ENCODE measurements at places on chromosomes 6 and 20.

- DNase-seq = no peak
Measured at GRCh38 chr6:4381381-4381780, 246.0 kb upstream of the ECI2 start.

- no peak for DNase-seq
Measured at GRCh38 chr6:142225115-142225514, 76.7 kb upstream of the ADGRG6 start.

- peak; percentile 83 for DNase-seq
Measured at GRCh38 chr6:154161689-154162088, 122.6 kb downstream of the OPRM1 start.

DNA sequence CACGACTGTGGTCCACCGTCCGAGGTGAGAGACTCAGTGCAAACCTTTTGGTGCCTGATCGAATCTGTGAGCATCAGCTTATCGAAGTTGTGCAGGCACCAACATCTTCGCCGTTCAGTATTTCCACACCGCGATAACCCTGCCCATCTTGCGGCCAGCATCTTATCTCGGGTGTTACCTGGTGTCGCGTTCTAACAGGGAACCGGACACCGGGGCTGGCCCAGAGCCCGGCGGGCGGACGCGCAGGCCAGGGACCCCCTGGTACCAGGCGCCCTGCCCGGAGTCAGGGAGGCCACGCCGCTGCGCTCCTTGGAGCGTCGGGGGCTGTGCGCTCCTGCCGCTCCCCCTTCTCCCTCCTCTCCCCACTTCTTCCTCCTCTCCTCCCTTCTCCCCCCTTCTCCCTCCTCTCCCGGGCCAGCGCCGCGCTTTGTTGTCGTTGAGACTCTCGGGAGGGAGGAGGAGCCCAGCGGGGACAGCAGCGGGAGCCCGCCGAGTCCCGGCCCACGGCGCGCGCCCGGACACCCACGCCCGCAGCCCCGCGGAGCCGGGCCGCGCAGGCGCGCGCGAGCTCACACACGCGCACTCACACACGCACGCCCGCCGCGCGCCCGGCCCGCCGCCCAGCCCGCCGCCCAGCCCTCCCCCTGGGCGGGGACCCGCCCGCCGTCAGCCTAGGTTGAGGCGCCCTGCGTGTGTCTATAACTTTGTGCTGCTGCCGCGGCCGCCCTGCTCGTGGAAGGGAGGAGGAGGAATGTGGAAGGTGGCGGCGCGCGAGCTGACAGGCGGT lies 1.4 kb upstream of the FOXO3 start:
- peak; percentile 86 for DNase-seq

DNA sequence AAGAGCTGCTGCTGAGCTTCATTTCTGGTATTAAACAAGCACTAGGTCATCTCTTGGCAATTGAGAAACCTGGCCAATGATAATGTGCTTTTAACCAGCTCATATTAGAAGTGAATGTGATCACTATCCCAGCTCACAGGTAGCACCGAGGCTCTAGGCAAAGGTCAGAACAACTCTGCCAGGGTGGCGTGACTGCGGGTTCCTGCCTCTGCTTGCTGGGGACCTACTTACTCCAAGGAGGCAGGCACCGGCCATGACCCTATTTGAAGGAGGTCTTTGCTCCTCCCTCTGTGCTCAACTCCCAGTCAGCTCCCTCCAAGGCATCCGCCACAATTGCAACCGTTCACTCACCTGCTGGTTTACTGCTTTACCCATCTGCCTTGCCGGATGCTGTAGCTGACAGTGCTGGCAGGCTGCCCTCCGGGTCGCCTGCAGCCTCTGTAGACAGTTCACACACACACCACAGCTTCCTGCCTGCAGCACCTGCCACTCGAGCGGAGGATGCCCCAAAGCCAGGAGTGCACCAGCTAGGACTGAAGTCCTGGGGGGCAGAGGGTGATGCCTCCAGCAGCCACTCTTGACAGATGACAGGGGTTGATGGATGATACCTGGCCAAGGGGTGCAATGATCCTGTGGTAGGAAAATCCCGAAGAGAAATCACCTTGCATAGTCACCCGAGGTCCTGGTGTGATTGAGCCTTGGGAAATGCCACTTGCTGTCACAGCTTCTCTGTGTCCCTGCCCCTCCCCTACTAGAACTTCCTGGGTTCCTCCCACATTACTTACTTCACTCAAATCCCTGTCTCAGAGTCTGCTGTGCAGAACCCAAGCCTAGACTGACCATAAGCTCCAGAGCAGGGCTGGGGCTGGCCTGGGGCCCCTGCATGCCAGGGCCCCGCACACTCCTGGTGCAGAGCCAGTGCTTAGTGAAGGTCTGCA lies 8.8 kb upstream of the VSX1 start:
- peak; percentile 98 for DNase-seq

DNA sequence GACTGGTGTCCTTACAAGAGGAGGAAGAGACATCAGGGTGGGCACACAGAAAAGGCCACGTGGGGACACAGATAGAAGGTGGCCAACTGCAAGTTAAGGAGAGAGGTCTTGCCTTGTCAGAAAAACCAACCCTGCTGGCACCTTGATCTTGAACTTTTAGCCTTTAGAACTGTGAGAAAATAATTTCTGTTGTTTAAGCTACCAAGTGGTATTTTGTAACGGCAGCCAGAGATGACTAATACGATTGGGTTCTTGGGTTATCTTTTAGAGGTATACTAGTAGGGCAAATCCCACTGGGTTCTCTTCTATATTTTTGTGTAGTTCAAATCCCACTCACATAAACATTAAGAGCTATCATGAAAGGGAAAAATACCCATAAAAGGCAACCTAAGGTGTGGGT lies 31.9 kb upstream of the ZBTB24 start:
- no peak for DNase-seq

DNA sequence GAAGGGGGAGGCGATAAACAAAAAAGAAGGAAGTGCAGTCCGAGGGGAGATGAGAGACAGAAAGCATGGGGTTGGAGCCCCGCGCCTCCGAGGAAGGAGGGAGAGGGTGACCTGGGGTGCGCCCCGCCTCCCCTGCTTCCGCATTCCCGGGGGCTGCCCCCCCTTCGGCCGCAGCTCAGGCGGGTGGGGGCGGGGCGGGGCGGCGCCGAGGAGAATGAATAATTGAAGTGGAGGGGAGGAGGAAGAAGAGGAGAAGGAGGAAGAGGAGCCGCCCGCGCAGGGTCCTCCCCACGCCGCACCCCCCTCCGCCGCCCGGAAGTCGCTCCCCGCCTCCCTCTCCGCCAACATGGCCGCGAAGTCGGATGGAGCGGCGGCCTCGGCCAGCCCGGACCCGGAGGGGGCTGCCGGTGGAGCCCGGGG lies at the start of gene XKR7:
Gene XKR7, plus strand, starts transcription at position 322 of the 420 bp plus-strand sequence. Its CDS starts 25 bp downstream, at position 347.
- DNase-seq = no peak

GRCh38 chr6:54846243-54846856 lies at the start of gene FAM83B:
FAM83B (plus strand) TSS chr6:54846771; CDS start chr6:54870247, 23,476 bp downstream.
- DNase-seq = no peak

GRCh38 chr20:59456342-59457279 lies 147.7 kb upstream of the PHACTR3 start:
- DNase-seq = no peak

DNA sequence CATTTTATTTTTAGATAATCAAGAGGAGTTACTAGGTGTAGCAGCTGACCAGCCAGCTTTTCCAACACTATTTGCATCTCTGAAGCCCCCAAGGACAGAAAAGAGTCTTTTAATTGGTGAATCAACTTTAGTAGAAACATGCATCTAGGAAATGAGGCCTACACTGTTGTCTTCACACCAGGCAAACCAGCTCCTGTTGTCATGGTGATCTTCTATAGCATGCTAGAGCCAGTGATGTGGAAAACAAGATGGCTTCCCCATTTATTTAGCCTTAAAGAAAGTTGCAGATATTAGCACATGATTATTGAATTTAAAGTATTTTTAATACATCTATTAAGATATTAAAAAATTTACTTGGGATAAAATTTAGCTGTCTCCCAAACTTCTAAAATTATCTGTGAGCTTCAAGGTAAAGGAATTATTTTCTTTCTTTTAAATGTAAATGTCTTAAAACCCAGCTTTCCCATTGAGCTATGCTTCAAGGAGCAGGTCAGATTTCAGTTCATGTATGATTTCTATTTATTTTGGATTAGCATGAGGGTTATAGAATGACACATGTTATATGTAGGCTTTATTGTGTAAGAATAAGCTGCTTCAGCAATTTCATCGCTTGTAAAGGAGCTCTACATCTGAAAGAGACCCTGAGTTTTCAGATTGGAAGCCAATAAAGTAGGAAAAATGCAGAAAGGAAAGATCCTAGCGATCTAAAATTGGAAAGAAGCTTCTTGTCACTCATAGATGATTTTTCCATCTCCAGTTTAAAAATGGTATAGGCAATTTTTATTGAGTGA lies 564.9 kb upstream of the CITED2 start:
- DNase-seq = no peak
